Activated T-helper 1 cell treated with anti-CD3 and anti-CD28 coated beads, Interleukin-12 subunit alpha, Interleukin-12 subunit beta, Interleukin-2, Interleukin-4 antibody, amounts not matched to agents 30 ng/mL and 10 ng/mL and 1 ng/mL, durations not matched to agents 14 hours and 24 hours and 36 hours (primary cell): ENCODE measurements at places on chromosomes 5 and 9. TPM values are rescaled to one million over a fixed set of nuclear protein-coding genes. Genes with fewer than 3 reads are reported as not detected.

Gene NR2F1
- total RNA-seq, result not detected in 2 replicates

Gene SCGB3A2
- total RNA-seq, result not detected in 2 replicates

DNA sequence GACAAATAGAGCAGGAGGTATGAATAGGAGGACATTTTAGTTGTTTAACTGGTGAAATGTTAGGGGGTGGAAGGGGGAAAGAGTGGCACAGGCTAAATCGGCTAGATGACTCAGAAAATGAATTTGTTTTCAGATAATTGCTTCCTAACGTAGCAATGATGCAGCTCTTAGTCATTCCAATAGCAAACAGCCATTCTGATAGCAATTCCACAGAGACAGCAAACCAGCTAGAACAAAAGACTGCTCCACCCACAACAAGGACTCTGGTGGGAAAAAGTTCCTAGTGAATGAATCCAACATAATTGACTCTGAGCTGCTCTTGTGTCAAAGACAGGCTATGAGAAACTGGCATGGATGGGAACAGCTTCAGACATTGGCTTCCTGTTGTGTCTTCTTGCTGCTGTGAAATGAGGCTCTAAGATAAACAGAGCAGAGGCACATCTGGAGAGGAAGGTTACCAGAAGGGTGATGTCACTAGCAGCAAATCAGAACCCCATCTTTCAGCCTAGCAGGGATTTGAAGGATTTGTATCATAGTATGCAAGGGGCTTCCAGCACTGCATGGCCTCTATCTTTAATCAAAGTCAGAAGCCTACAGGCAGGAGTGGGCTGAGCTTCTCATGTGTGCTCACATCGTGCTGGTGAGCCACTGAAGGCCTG lies 28.1 kb upstream of the F2RL1 start:
- peak; percentile 14 for DNase-seq

DNA sequence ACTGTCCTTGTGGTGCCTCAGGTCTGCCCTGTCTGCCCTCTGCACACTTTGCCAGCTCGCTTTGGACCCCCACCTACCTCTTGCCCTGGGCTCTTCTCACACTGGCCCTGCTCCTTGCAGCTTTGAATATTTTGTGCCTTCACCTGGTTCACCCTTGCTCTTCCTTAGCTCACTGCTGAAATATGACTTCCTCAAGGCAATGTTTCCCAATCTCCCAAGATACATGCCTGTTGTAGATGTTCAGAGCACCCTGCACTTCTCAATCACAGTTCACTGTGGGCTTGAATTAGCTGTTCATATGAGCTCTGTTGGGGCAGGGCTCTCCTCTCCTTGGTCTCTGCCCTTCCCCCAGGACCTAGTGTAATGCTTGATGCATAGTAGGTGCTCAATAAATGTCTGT lies 8.0 kb downstream of the AFAP1L1 start:
- DNase-seq, result no peak

DNA sequence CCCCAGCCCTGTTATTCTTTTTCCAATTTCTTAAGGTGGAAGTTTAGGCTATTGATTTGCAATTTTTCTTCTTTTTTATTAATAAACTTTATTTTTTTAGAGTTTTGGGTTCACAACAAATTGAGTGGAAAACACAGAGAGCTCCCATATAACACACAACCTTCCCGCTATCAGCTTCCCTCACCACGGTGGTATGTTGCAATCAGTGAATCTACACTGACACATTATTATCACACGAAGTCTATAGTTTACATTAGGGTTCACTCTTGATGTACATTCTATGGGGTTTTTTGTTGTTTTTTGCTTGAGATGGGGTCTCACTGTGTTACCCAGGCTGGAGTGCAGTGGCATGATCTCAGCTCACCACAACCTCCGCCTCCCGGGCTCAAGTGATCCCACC lies 4.8 kb upstream of the NFX1 start:
- DNase-seq, result no peak

- DNase-seq, result no peak
Observed at GRCh38 chr5:1474183-1474839, 29.1 kb upstream of the SLC6A3 start.

Gene LURAP1L
- total RNA-seq, result not detected in 2 replicates

DNA sequence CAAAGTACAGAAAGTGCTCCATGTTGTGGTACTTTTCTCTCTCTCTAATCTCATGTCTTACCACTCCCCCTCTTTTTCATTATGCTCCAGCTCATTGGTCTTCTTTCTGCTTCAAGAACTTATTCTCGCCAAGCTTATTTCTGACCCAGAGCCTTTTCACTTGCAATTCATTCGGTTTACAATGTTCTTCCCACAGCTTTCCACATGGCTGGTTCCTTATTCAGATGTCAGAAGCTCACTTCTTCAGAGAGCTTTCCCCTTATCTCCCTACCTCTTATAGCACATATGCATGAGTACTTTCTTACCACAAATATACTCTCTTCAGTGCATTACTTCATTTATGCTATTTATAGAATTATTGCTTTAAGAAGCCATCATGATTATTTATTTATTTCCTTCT lies 338.8 kb upstream of the ATP10B start:
- DNase-seq, result no peak
